ENCODE measurements at places on chromosomes 7 and 10. TPM values are rescaled to one million over a fixed set of nuclear protein-coding genes. Genes with fewer than 3 reads are reported as not detected.

GRCh38 chr7:104535841-104536240 lies 207.4 kb downstream of the LHFPL3 start:
- no peak for DNase-seq

- no peak for DNase-seq
These were observed 56.6 kb upstream of the GDF10 start for GRCh38 chr10:47243356-47243755.

DNA sequence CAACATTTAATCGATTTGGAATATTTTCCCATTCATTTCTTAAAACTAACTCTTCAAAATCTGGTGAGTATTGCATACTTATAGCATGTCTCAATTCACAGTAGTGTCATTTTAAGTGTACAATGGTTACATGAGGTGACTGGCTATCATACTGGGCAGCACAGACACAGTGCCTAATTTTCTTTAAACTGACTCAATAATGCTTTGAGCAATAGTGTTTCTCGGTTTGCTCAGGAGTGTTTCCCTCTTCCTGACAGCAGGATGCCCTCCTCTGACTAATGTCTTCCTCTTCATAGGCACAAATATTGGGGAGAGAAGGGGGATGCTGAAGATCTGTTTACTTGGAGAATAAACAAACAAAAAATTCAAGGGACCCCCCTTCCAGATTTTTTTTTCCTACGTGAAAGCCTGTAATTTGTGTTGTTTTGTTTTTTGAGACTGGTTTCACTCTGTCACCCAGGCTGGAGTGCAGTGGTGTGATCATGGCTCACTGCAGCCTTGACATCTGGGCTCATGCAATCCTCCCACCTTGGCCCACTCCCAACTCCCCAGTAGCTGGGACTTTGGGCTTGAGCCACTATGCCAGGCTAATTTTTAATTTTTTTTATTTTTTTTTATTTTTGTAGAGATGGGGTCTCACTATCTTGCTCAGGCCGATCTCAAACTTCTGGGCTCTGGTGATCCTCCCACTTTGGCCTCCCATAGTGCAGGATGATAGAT lies 2.2 kb downstream of the MRC1 start:
- DNase-seq: no peak

- no peak for DNase-seq
These were observed 209.1 kb downstream of the PHF14 start for GRCh38 chr7:11182736-11183135.

DNA sequence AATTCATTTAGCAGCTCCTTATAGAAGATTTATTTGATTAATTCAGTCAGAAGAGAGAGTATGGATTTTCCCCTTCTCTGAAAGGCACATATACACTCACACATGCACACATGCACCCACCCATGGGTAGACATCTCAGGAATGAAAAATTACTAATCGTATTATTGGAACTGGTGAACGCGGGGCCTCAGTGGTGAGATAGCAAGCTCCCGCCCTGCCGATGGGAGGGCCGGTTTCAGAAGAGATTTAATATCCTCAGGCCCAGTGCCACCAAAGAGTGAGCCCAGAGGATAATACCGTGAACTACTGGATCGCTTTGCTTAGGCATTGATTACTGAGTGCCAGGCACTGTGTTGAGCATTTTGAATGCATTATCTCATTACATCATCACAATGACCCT lies 38.0 kb upstream of the EMX2 start:
- DNase-seq: no peak

DNA sequence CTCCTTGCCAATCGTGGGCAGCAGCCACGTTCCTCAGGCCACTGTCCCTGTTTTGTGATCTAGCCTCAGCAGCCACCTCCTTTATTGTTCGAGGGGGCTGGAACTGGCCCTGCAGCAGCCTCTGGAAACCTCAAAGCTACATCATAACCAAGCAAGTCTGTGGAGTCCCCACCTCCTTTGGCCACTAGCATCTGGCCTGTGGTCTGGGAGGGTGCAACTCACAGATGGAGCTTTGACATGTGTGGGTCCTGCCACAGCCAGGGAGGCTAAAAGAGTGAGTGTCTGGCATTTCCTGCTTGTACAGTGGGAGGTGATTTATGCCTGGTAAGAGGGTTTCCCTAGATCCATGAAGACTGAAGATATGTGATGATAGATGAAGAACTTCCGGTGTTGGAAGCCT lies 32.3 kb upstream of the NUB1 start:
- peak; percentile 23 for DNase-seq

DNA sequence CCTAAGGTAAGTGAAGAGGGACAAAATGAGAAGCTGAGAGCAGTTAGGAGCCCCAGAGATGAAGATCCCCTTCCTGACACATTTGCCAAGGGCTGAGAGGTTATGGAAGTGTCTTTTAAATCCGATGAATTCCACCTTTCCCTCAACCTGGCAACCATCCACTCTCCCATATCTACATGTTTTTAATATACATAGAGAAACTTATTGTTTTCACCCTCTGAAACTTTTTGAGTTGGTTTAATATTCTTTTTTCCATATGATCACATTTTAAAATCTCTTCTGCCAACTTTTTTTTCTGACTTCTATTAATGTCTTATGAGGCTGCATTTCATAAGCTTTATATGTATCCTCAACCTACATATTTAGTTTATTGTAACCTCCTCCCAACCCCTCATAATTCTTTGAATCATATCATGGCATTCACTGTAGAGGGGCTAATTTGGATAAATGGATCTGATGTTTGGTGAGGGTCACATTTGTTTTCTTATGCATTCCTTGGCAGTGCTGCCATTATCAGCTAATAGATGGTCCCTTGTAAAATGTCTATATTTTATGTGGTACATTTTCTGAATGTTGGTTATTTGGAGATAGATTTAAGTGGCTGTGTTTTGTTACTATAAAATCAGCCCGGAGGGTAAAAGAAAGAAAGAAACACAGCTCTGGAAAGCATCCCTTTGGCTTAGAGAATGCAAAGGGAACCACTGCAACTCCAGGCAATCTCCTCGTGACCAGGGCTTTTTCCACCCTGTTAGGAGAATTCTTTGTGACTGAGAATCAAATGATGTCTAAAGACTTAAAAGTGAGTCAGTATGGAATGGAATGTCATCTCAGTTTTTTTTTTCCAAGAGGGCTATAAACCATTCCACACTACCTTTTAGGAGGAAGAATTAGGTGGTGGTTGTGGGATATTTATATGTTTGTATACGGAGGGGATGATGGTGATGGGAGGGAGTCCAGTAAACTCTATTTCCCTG lies 334.4 kb downstream of the SUGCT start:
- no peak for DNase-seq

DNA sequence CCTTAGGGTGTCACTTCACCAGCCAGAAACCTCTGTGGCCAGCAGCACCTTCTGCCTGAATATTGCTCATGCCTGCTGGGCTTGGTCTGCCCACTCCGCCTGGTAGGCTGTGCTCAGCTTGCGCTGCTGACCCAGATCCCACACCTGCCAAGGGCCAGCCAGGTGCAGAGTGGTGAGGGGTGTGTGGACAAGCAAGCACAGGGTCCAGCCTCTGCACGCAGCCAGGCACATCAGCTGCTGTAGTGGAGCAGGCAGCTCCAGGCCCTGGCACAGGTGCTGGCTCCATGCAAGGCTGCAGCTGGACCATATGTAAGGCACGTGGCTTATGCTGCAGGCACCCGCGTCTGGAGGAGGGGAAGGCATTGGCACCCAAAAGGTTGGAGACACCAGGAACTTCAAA lies 567.4 kb downstream of the INHBA start:
- DNase-seq: no peak

CAMK2B gene
- total RNA-seq: 0.13 TPM

NRP1 gene
- 31.7 TPM for total RNA-seq

HGF gene
- total RNA-seq: not detected

Data from A673 (cell line).